IPS DF 6.9 (cell line): ENCODE measurements at places on chromosomes 16 and 17.

DNA sequence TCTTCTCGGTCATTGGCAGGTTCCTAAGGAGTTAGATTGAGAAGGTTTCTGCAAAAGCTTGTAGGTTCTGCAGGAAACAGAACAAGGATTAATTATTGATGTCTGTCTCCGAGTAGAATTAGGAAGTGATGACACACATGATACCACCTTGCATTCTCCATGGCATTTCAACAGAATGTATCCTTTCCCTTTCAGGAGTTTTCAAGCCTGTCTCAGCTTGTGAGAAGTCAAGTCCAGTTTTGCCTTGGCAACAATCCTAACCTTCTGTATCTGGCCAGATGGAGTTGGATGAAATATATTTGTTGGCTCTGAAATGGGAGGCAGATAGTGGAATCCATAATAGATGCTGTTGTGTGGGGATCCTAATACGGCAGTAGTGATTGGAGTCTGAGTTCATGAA is 235.5 kb downstream of the SHISA9 start:
- DNase-seq, result no peak

GRCh38 chr17:51371732-51372151 is 111.4 kb downstream of the UTP18 start:
- peak; percentile 71 for DNase-seq

DNA sequence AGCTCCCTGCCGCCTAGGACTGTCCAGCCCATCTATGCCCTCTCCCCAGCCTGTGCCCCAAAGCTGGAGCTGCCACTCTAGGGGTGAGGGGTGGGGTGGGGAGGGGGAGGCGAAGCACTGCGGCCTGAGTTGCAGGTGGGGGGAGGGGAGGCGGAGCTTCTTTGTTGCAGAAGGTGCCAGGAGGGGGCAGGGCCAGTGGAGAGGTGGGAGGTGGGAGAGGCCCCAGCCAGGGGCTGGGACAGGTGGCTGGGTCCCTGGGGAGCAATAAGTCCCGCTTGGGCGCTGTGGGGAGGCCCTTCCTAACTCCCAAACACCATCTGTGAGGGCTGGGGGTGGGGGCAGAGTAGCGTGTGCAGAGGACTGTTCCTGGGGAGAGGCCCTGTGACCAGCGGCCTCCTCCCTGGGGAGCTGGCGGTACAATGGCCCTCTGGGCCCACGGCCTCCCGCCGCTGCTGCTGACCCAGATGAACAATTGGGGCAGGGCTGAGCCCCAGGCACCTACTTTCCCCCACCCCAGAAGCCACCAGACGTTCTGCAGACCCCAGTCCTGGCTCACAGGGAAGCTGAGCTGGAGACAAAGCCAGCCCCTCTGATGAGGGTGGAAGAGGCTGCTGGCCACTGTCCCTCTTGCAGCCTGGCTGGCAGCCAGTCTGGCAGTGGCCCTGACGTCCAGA is 2.2 kb upstream of the NTN3 start:
- DNase-seq, result no peak

DNA sequence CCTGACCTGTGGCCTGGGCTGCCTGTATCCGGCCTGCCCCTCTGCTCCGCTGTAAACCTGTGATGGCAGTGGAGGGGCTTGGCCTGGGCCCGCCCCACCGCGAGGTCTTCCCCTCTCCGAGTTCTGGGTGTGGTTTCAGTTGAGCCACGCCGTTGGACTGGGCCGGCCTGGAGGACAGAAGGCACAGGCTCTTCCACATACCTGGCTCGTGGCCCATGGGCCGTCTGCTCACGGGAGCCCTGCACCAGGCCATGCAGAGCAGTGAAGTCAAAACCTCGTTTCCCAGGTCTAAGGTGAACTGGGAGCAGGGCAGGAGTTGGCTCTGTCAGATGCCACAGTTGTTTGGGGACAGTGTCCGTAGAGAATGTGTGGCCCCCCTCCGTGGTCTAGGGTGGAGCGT is 5.6 kb upstream of the RNPS1 start:
- DNase-seq, result no peak

- no peak for DNase-seq
Observed at GRCh38 chr16:19848756-19849155, 35.9 kb downstream of the GPRC5B start.

GRCh38 chr16:74264811-74265210 is 31.8 kb upstream of the PSMD7 start:
- DNase-seq, result no peak
